Activated gamma-delta T cell treated with anti-CD3 and anti-CD28 coated beads, Interleukin-2, amount 50 U/mL, for 16 hours (primary cell): ENCODE measurements at places on chromosomes 6 and 20.

DNA sequence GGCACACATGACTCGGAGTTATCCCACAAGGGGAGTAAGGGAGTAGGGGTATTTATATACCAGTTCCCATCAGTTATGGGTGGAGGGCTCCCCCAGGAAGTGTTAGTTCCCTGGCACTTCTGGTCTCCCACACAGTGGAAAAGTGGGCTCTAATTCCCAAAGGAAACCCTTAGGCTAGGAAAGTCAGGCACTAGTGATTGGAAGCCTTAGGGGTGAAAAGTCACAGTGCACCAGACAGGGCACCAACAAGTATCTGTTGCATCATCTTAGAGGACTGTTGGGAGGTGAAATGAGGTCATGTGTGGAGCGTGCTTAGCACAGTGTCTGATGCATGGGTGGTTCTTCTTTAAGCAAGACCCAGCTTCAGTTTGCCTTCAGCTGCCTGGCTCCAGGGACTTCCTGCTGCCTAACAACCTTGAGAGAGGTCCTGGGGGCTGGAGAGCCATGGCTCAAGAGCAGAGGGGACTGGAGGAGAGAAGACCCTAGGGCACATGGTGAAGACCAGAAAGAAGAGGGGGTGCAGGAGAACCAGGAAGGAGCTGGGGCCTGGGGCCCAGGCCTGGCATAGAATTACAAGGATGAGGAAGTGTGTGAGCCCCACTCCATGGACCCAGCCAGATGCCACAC is 7.5 kb upstream of the FOXP4 start:
- DNase-seq = no peak

- no peak for DNase-seq
Observed at GRCh38 chr20:62446481-62446880, 19.1 kb upstream of the RBBP8NL start.

GRCh38 chr20:38275815-38276550 is 15.4 kb upstream of the KIAA1755 start:
- DNase-seq = no peak

DNA sequence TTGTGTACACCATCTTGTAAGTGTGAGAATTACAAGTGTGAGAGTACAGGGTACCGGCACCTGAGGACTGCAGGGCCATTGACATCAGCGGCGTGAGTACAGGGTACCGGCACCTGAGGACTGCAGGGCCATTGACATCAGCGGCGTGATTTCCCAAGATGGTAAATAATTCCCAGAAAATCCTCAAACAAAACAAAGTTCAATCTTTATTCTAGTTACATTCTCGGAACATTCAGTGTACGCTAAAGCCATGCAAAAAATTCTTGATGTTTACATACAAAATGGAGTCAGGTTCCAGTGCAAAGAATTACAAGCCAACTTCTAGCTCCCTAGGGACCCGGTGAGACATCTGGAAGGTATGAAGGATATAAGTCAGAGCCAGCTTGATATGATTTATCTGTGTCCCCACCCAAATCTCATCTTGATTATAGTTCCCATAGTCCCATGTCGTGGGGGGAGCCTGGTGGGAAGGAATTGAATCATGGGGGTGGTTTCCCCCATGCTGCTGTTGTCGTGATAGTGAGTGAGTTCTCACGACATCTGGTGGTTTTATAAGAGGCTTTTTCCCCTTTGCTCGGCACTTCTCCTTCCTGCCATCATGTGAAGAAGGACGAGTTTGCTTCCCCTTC is 172.7 kb downstream of the TTLL2 start:
- no peak for DNase-seq

GRCh38 chr6:107535626-107536025 is 45.7 kb downstream of the SOBP start:
- DNase-seq = no peak

DNA sequence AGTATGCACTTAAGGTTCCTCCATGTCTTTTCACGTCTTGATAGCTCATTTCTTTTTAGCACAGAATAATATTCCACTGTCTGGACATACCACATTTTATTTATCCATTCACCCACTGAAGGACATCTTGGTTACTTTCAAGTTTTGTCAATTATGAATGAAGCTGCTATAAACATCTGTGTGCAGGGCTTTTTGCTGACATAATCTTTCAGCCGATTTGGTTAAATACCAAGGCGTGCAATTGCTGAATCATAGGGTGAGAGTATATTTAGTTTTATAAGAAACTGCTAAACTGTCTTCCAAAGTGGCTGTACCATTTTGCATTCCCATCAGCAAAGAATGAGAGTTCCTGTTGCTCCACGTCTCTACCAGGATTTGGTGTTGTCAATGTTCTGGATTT is 44.9 kb upstream of the PHACTR2 start:
- no peak for DNase-seq

DNA sequence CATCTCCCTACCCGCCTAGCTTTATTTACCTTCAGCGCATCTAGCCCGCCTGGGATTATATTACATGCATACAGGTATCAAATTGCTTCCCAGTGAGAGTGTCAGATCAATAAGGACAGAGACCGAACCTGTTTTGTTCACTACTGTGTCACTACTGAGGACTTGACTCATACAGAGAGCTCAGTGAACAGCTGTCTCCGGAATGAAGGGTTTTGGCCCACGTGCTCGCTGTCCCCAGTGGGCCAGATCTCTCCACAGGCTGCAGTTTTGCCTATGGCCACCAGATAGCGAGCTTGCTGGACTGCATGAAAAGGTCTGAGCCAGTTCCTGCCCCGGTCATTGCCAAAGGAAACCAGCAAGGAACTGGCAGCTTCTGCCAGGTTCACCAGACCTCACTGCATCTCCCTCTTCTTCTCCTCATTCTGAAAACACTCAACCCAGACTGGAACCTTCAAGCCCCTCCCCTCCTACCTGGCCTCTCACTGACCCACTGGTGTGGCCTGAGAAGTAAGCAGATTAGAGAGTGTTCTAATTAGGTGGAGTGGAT is 150.8 kb downstream of the ZMYND8 start:
- peak; percentile 28 for DNase-seq

- no peak for DNase-seq
Observed at GRCh38 chr6:148239215-148239614, 103.4 kb upstream of the SASH1 start.

- no peak for DNase-seq
Observed at GRCh38 chr20:50744143-50744792, 12.9 kb downstream of the PARD6B start.

- no peak for DNase-seq
Observed at GRCh38 chr6:44003345-44004061, 123.7 kb downstream of the MRPL14 start.

DNA sequence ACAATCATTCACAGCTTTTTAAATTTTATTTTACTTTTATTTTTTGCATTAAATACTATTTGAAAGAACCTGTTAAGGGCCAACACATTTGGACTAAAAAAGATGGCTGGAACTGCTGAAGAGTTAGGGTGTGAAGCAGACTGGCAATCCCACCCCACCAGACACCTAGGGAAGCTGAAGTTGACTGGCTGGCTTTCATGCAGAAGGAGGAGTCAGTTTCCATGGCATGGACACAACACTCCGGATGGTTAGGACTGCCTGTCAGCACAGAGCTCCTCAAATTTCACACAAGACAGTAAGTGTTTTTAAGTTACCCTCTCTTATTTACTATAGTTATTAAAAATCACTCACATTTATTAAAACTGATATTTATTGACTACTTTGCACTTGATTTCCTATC is at the start of gene ANKRD66:
Gene ANKRD66 (plus strand): TSS at position 238 of the 400 bp plus-strand sequence. CDS start 5,016 bp downstream, outside the sequence.
- no peak for DNase-seq

GRCh38 chr6:106101466-106101865 is 15.3 kb downstream of the PRDM1 start:
- no peak for DNase-seq

GRCh38 chr6:97665446-97665845 is 382.4 kb upstream of the MMS22L start:
- DNase-seq = no peak

- no peak for DNase-seq
Observed at GRCh38 chr6:72783666-72784065, 161.8 kb downstream of the KCNQ5 start.

GRCh38 chr20:37207171-37207570 is 27.8 kb upstream of the MROH8 start:
- DNase-seq = no peak

GRCh38 chr6:82909551-82909950 is 156.1 kb downstream of the UBE3D start:
- DNase-seq = no peak
